Astrocyte (in vitro differentiated cells and primary cell): ENCODE measurements at places on chromosomes 1 and 21. TPM values are rescaled to one million over a fixed set of nuclear protein-coding genes. Genes with fewer than 3 reads are reported as not detected.

GRCh38 chr21:41662761-41663160 is 104.1 kb downstream of the RIPK4 start:
- no peak for DNase-seq

ERG gene
- total RNA-seq: 0.84 and 1.9 TPM in 2 replicates

GRCh38 chr1:109113590-109114341 is at the start of gene ELAPOR1:
Gene ELAPOR1, plus strand, starts transcription at chr1:109114115. Its CDS starts 69 bp downstream, at chr1:109114184.
- DNase-seq: no peak

GRCh38 chr1:92949937-92950817 is 11.1 kb downstream of the DIPK1A start:
- DNase-seq: peak; percentile 86

- DNase-seq: no peak
Observed at GRCh38 chr21:14684071-14684470, 138.0 kb upstream of the SAMSN1 start.

DNA sequence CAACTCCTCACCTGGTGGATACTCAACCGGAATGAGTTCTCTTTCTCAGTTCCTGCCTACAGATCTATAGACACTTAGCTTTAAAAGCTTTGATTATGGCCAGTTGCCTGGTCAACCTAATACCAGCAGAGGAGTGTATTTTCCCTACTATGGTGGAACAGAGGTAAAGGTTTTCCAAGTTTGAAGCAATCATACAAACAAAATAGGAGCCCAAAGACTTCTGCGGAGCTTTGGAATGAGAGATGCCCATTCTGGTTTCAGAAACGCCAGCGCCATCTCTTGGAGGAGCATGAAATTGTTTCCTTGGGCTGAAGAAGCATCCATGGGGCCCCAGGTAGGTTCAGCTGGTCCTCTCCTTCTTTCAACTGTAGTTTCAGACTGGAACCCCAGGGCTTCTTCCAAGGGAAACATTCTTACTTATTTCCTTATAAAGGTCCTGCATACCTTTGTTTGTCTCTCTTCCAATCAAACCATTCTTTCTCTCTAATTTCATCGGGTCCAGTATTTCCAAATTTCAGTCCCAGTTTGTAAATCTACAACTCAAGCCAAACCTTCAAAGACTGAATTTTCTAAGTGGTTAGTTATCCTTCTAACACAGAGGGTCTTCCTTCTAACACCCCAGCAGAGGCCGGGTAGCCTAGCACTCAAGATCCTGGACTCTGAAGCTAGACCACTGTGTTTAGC is 95.9 kb downstream of the KCNJ15 start:
- peak; percentile 55 for DNase-seq

LMX1A gene
- not detected in 2 replicates for total RNA-seq

GUCA2B gene
- total RNA-seq: not detected in 2 replicates

LEMD1 gene
- total RNA-seq: 2.5 and 3.1 TPM in 2 replicates

- DNase-seq: no peak
Observed at GRCh38 chr1:154993572-154994268, at the start of gene LENEP. Gene LENEP, plus strand, starts transcription at chr1:154993586. Its CDS starts 22 bp downstream, at chr1:154993608.

ATF3 gene
- total RNA-seq: 72.5 and 87.6 TPM in 2 replicates

DNA sequence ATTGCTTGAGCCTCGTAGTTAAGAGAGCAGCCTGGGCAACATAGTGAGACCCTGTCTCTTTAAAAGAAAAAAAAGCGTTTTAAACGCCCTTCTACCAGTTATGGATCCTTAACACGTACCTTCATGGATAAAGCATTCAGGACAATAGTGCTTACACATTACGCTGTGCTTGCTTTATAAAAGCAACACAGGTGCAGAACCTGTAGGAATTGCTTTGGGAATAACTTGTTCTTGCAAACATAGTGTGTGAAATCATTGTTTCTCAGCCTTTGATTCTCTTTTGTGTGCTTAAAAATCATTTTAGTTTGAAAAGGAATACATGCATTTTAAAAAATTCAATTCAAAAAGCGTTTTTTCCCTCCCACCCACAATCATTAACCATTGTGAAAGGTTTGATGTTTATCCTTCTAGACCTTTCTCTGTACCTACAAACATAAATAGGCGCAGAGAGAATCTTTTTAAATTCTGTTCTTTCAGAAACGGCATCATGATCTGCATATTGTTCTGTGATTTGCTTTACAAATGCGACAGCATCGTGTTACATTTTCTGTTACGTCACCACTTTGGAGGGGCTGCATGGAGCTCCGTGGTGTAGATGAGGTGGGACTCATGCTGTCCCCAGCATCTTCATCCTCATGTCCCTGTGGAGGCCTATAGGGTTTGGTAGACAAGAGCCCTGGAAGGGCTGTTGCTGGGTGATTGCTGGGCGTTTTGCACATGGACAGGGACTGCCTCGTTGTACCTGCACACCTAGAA is 54.6 kb downstream of the SPSB1 start:
- no peak for DNase-seq

DNA sequence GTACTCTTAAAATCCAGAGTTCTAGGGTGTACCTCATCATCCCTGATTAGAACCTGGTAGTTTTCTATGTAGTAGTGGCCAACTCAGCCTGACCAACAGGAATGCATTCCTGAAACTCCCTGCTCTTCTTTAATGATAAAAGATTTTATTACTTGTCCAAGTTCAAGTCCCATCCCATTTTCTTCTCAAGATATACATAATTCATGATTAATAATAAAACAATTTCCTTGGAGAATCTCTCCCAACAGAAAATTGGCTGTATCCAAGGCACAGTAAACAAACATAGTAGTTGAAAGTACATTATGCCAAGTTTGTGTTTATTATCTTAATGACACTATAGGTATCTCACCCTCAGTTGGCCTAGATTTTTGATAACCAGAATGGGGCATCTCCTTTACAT is 714.1 kb upstream of the ADAMTS5 start:
- no peak for DNase-seq

GRCh38 chr1:233172201-233172600 is 123.3 kb downstream of the PCNX2 start:
- peak; percentile 19 for DNase-seq

GRCh38 chr1:27879374-27880082 is 7.2 kb downstream of the THEMIS2 start:
- DNase-seq: no peak

TPTE gene
- total RNA-seq: not detected in 2 replicates

PPIAL4G gene
- total RNA-seq: not detected in 2 replicates

DNA sequence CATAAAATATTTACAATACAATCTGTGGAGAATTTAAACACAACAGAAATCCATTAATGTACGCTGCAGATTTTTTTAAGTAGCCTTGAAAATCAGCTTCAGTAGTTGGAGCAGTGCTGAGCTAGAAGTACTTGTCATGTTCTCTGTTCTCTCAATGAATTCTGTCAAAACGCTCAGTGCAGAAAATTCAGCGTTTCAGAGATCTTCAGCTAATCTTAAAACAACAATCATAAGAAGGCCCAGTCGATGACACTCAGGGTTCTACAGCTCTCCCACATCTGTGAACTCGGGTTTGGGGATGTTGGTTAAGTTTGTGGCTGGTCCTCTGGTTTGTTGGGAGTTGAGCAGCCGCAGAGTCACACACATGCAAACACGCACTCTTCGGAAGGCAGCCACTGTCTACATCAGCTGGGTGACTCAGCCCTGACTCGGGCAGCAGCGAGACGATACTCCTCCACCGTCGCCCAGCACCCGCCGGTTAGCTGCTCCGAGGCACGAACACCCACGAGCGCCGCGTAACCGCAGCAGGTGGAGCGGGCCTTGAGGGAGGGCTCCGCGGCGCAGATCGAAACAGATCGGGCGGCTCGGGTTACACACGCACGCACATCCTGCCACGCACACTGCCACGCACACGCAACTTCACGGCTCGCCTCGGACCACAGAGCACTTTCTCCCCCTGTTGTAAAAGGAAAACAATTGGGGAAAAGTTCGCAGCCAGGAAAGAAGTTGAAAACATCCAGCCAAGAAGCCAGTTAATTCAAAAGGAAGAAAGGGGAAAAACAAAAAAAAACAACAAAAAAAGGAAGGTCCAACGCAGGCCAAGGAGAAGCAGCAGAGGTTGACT is 161.2 kb downstream of the RUNX1 start:
- DNase-seq: peak; percentile 98

DNA sequence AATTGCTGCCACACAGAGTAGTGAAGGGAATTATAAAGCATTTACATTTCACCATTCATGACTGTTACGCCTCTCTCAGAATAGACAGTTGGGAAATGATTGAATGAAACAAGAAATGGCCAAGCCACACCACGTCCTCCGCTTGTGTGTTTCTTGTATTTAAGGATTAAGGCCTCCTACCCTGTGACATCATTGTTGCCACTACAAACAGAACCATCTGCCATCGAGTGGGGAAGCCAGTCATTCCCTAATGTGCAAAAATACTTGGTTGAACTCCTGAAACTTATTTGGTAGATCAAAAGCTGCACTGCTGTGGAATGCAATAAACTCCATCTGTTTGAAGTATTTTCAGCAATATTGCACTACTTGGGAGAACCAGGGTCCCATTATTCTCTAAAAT is 99.0 kb upstream of the C1orf105 start:
- peak; percentile 81 for DNase-seq

- DNase-seq: peak; percentile 34
Observed at GRCh38 chr1:226064816-226065248, 2.3 kb downstream of the H3-3A start.

DNA sequence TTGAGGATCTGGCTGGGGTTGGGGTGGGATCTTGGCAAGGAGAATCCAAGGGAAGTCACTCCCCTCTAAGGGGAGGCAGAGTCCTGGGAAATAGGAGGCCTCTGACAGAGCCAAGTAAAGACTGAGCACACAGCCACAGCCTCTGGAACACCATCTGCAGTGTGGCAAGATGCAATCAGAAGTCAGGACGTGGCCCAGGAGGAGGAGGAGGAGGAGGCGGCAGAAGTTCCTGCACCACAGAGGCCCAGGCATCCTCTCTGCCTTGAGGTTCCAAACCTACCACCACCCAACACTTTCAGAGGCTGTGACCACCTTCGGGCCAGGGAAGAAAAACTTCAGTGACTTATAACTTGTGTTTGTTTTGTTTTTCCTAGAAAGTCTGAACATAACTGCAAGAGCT is 23.7 kb upstream of the KCNE2 start:
- DNase-seq: no peak

- no peak for DNase-seq
Observed at GRCh38 chr1:102181341-102181740, 184.6 kb upstream of the OLFM3 start.

DNA sequence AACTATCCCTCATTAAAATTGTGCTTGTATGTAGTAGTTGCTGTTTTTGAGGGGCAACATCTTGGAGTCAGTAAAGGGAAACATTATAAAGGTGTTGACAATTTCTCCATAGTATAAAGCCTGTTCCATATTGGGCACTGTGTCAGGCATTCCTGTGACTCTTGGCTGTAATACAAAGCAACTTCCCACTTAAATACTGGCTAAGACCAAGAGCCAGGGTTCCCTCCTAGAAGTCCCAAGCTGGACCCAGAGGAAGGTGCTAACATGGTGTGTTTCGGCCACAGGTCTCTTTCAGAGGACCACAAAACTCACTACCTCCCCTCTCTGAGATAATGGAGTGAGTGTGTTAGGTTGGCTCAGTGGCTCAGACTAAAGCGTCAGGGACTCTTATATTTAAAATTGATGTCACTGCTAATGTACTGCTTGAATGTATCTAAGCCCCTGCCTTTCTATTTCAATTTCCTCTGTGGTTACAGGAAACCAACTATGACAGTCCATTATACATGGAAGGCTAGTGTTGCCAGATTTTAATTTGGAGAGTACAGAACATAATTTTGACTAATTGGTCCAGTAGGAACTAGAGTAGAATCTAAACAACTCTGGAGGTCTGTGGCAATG is 74.7 kb upstream of the RGL1 start:
- DNase-seq: no peak

ARHGEF19 gene
- total RNA-seq: 5.7 and 7.4 TPM in 2 replicates

DNA sequence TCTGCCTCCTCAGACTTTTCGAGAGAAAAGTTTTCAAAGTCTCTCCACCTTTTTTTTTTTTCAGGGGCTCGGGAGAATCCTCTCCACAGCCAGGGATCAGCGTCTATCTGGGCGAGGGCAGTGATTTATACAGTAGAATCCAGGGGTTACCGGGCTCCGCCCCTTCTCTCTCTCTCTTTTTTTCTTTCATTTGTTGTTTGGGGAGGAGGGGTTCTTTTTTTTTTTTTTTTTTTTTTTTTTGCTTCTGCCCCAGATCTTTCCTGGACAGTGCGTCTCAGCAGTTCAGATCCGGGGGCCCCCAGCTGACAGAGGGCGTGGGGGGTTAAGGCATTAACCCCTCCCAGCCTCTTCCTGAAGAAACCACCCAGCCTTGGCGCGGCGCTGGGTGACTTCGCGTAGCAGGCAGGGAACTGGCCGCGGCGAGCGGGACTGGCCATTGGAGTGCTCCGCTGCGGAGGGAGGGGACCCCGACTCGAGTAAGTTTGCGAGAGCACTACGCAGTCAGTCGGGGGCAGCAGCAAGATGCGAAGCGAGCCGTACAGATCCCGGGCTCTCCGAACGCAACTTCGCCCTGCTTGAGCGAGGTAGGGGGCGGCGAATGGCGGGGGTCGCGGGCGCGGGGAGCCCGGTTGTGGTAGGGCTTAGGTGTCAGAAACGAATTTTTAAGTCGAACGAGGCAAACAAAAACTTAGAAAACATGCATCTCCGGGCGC is at the start of gene S1PR1:
Gene S1PR1 (plus strand): TSS at position 504 of the 713 bp plus-strand sequence. CDS start 1,966 bp downstream, outside the sequence.
- DNase-seq: peak; percentile 38

DNA sequence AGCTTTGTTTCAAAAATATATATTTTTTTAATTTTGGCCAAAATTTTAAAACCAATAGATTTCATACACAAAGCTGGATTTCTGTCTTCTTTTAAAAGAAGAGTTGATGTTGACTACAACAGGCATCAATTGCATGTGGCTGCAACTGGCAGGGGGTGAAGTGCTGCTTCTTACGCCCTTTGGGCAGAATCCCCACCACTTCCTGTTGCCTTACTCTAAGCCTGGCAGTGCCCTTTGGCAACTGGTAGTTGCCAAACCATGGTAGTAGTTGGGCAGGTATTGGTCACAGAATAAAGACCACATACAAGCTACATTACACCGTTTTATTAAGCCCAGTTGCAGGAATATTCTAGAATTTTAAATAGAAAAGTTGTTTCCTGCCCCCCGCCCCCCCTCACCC is 17.0 kb downstream of the LAMC2 start:
- no peak for DNase-seq

GRCh38 chr1:21673277-21673780 is 4.2 kb upstream of the RAP1GAP start:
- peak; percentile 68 for DNase-seq

GRCh38 chr1:39369565-39369964 is 121.9 kb upstream of the BMP8A start:
- DNase-seq: no peak

DNA sequence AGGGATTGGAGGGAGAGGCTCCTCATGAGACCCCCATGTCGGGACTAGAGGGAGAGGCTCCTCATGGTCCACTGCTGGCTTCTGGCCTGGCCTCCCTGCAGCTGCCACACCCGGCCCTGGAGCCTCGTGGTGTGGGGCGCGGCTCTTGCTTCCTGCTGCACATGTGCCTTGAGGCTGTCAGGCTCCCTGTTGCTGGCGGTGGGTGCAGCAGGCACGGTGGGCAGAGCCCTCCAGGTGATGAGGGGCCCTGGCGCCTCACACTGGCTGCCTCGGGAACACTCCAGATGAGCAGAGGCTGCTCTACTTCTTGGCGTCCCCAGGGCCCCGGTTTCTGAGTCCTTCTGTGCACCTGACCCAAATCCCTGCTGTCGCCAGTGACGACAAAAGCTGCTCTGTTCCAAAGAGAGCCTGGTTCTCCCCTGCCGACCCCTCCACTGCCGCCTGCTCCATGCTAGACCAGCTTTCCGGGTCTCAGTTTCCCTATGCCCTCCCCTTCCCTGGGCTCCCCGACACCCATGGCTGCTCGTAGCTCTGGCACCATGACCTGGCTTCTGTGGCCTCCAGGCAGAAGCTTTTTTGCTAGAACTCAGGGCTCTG is 9.7 kb upstream of the ATAD3B start:
- no peak for DNase-seq

NR1I3 gene
- not detected in 2 replicates for total RNA-seq

GRCh38 chr1:92583821-92584760 is 97.4 kb upstream of the GFI1 start:
- DNase-seq: peak; percentile 83

GRIK3 gene
- 0.12 and 0.16 TPM in 2 replicates for total RNA-seq
